ENCODE measurements at places on chromosomes 3 and 15.

GRCh38 chr3:197169028-197169427, 129.4 kb downstream of the DLG1 start:
- no peak for DNase-seq

- no peak for DNase-seq
These were observed 11.6 kb upstream of the MUC4 start for GRCh38 chr3:195823280-195823679.

DNA sequence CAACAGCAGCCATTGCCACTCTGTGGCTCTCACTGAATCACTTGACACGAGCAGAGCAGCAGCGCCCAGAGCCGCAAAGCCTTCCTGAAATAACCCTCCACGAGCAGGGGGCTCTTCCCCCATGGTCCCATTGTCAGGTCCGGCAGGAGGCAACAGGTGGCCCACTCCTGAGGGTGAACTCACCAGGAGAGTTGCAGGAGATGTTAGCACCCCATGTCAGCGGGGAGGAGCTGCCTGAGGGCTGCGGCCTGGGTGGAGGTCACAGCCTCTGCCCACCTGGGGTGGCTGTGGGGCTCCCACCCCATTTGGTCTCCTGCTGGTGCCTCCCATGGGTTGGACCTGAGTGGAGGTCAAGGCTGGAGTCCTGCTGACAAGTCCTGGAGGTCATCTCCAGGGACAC, 12.3 kb upstream of the C3orf22 start:
- DNase-seq: no peak

DNA sequence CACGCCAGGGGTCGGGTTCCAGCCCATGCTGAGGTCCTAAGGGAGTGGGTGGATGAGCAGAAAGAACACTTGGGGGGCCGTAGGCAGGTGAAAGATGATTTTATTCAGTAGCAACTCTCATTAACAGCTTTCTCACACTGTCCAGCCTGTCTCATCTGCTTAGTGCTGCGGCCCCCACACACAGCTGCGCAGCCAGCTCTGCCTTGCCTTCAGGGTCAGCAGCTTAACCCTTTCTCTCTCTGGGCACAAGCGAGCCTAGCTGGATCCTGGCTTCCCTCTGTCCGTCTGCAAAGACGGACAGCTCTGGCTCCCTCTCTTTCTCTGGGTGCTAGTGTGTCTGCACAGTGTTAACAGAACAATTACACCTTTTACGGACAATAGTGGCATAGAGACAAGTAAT, 21.3 kb downstream of the NPAP1 start:
- DNase-seq: no peak

DNA sequence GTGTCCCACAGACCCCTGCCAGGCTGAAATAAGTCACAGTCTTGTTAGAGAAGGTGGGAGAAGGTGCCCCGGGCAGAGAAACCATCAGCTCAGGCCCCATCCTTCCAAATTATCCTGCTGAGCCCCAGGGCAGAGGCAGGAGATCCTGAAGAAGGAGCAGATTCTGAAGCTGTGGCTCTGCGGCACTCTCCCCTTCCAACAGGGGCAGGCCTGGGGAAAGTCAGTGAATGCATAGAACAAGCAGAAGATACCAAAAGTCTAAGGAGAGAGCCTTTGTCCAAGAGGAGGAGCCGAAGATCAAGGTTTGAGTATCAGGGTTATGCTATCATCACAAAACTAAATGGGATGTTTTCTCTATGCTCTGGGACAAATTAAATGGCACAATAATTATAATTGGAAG, 249.3 kb downstream of the XXYLT1 start:
- no peak for DNase-seq

- no peak for DNase-seq
These were observed 7.1 kb downstream of the PIAS1 start for GRCh38 chr15:68061171-68061570.

- no peak for DNase-seq
These were observed 191.5 kb upstream of the SLC2A2 start for GRCh38 chr3:171218069-171218468.

DNA sequence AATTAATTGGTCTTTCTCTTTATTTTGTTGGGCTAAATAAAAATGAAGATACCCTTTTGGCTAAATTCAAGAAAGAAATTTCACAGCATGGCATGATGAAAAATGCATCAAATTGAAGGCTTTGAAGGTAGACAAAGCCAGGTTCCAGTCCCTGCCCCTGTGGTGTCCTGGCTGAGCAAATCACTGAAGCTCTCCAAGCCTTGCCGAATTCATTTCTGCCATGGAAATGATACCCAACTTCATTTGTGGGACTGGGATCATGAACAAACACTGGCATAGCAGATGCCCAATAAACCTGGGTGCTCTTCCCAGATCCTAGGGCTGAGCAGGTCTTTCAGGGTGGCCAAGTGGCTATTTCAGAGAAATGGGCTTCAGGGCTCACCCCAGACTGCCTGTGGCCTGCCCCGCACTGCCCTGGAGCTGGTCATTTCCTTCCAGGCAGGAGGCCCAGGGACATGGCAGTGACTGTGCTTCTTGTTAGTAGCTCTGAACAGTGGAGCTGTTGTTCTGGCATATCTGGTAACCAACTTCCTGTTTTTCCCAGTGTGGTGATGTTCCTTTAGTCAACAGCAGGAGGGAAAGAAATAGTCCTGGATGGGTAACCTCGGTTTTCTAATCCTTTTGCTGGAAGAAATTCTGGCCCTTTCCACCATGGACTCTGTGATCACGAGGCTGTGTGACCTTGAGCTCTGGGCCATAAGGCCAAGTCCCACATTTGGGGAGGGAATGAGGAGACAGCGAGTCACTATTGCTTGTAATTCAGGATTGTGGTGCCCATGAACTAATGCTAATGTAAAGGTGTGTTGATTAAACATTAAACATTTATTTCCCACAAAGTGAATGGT, 47.6 kb downstream of the CTDSPL start:
- no peak for DNase-seq

DNA sequence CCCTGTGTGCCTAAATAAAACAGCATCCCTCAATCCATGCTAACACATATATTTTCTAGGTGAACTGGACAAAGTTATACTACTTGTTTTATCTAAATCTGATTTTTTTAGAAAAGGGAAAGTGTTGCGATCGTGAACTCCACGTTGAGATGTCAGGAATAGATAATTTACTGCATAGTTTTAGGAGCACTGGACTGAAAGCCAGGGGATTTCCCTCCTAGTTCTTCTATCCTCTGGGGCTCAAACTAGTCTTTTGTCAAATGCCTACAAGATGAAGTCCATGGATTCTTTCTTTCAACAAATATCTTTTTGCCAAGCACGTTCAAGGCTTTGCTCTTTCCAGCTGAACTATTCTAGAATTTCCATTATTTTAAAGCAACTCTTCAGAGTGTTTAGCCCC, 617 bp upstream of the HPS3 start:
- no peak for DNase-seq

DNA sequence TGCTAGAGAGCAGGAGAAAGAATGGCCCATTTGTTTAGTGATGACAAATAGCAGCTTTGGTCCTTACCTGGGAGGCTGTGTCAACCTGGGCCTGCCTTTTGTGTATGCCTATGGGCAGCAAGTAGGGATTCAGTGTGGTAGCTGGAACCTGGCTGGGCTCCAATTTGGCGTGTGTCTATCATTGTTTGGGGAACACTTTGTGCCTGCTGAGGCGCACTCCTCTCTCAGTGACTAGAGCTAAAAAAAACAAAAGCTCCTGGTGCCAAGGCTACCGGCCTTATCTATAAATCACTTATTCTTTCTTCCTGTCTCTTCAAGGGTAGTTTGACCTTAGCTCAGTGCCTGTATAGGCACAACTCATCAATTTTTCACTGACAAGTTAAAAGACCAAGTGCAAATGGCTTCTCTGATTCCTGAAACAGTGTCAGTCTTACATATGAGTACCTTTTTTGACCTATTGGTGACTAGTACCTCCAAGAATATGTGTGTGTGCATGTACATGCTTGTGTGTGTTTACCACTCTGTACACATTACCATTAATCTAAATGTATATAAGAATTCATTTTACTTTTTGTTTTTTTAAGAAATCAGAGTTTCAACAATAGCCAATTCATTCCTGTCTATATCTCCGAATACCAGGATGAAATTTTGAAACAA, 54.6 kb downstream of the GMNC start:
- DNase-seq: no peak

- DNase-seq: no peak
These were observed 96.0 kb upstream of the PHLDB2 start for GRCh38 chr3:111763001-111763471.

DNA sequence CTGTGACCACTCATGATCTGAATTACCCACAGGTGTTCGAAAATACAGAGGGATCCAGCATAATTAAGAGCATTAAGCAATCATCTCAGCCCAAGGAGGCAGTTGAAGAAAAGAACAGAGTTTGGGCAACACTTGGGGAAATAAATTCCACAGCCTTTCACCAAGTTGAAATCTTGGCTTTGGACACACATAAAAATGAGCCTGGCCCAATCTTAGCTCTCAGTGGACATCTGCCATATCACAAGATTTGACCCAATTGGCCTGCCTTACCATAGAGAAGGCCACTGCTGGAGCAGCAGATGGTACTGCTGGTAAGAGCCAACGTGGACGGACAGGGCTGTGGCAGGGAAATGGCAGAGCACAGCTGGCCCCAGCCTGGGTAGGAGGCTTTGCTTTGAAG, 13.0 kb downstream of the FOXP1 start:
- DNase-seq: no peak

DNA sequence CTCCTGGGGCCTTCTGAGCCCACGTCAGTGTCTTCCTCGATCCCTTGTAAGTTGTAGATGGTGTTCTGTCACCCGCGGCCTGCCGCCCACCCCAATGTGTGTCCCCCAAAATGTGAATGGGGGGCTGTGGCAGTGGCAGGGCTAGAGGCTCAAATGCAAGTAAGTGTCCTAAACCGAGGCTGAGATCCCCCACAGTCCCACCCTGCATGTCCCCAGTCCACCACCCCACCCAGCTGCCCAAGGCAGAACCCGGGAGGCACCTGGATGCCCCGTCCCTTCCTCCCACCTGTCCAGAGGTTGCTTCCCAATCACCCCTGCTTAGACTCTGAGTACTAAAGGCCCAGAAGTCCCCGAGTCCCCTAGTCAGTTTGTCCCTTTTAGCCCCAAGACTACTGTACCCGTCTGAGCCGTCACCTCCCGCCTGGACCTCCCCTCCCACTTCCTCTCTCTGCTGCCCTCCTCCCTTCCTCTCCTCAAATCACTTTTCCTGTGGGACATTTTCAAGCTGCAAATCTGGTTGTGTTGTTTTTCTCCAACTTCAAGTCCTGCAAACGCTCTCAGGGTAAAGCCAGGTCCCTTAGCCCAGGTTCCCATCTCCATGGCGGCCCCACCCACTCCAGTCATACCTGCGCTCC, 11.8 kb upstream of the PLXND1 start:
- DNase-seq: no peak

GRCh38 chr3:171126478-171127209, 100.1 kb upstream of the SLC2A2 start:
- no peak for DNase-seq

- no peak for DNase-seq
These were observed 263.7 kb downstream of the GBE1 start for GRCh38 chr3:81497572-81498251.

DNA sequence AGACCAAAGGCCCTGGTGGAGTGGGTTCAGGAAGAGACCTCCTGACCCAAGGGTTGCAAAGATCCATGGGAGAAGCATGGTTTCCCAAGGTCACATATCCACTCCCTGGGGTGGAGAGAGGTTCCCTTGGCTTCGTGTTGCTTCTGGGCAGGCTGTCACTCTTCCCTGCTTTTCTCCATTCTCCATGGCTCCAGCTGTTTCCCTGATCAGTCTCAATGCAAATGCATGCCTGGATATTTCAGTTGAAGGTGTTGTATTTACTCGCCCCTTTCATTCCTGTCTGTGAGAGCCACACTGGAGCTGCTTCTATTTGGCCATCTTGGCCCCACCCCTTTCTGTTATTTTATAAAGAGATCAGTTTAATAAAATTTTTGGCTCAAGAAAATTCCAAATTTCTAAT, 95.0 kb upstream of the PLSCR4 start:
- DNase-seq: no peak

DNA sequence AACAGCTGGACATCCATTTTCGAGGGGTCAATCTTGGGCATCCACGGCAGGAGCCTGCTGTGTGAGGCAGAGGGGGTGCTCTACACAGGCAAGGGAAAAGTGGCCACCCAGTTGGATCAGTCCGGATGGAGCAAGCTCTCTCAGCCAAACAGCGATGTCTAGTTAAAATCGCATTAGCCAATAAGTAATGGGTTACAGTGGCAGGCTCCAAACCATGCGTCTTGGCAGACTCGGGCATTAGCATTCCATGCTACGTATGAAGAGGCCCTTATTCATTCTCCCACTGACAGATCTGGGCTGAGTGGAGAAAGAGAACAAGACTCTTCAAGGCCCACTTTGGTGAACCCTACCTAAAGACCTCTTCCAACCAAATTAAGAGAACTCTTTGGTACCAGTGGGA, 49.3 kb downstream of the CCNB2 start:
- DNase-seq: no peak

DNA sequence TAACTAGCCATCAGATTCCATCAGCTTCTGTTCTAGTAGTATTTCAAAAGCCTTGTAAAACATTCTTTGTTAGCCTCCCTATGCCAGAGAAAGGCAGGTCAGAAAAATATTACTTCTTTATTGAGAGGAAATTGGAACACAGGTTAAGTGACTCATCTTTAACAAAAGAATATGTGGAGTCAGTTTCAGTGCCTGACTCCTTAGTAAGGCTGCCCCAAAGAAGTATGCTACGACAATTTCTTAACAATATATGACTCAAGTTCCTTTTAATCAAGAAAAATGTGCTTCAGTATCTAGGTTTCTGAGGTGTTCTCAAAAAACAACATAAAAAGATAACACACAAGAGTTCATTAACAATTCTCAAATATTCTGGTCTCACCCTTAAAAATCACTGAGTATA, 139.2 kb downstream of the VPS13C start:
- DNase-seq: no peak
